ENCODE measurements at places on chromosomes 12 and 14. TPM values are rescaled to one million over a fixed set of nuclear protein-coding genes. Genes with fewer than 3 reads are reported as not detected.
A peak's percentile ranks its signal among the peaks of the same experiment; 100 is the strongest.

DNA sequence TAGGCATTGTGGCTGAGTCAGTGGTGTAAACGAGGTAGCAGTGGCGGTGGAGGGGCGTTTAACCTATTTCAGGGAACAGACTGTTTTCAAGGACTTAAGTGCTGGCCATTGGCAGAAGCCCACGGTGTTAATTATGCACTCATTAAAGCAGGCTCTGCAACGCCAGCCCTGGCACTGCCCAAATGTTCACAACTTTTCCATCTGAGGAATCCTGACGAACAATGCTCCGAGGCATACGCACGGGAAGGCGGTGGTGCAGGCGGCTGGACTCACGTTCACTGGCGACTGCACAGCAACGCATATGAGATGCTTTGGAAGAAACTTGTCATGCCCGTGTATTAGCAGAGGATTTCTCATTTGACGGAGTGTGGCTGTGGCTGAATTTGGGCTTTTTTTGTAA lies 70.6 kb upstream of the SLC24A4 start:
- no peak overlapping the region for H3K4me3 ChIP-seq
- H3K4me1 ChIP-seq, result no peaks in the 10 kb centered on the region
- no peaks in the 10 kb centered on the region for H3K36me3 ChIP-seq
- no peak overlapping the region for H3K27ac ChIP-seq
- peaks cover 21% of the 10 kb centered on the region for H3K27me3 ChIP-seq
- no peak for DNase-seq

DNA sequence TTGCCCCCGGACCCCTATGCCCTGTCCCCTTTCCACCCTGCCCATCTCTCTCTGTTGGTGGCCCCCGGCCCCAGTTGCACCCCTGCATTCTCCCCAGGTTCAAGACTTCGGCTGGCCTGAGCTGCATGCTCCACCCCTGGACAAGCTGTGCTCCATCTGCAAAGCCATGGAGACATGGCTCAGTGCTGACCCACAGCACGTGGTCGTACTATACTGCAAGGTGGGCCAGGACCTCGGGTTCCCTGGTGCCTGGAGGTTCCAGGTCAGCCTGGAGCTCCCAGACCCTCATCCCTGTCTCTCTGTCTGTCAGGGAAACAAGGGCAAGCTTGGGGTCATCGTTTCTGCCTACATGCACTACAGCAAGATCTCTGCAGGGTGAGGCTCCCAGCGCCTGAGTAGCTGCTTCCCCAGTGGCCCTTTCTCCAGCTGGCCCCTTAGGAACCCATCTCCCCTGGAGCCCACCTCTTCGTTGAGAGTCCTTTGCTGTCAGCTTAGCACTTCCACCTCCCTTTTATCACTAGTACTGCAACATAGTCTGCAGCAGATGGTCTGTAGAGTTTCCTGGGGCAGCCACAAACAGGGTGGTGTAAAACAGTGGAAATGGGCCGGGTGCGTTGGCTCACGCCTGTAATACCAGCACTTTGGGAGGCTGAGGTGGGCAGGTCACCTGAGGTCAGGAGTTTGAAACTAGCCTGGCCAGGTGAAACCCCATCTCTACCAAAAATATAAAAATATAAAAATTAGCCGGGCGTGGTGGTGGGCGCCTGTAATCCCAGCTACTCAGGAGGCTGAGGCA lies 5.8 kb downstream of the TNS2 start:
- H3K4me3 ChIP-seq, result no peak overlapping the region
- peaks cover 66% of the 10 kb centered on the region for H3K36me3 ChIP-seq
- DNase-seq, result no peak
- H3K4me1 ChIP-seq, result peaks cover 31% of the 10 kb centered on the region
- no peak overlapping the region for H3K27ac ChIP-seq

GRCh38 chr12:105590571-105590970 lies 260.1 kb downstream of the C12orf75 start:
- H3K4me3 ChIP-seq, result no peak overlapping the region
- H3K27ac ChIP-seq, result no peak overlapping the region
- no peaks in the 10 kb centered on the region for H3K36me3 ChIP-seq
- peaks cover 8% of the 10 kb centered on the region for H3K27me3 ChIP-seq
- no peak for DNase-seq

The TMPRSS12 gene
- not detected for total RNA-seq

DNA sequence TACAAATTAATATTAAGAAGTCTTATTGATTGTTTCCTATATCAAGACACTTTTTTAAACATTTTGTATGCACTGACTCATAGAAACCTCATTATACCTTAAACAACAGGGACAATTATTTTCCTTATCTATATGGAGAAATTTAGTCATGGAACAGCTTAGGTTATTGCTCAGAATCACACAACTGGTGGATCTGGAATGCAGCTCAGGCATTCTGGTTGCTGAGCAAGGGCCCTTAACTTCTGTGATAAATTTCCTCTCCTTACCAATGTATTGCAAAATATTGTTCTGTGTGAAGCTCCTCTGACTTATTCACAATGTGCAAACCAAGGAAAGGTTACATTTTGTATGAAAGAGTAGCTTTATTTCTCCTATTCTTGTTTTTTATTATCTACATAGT lies 817.8 kb downstream of the LRFN5 start:
- H3K27me3 ChIP-seq, result no peaks in the 10 kb centered on the region
- no peaks in the 10 kb centered on the region for H3K36me3 ChIP-seq
- no peak overlapping the region for H3K27ac ChIP-seq
- peak; percentile 24 for DNase-seq
- H3K4me3 ChIP-seq, result no peak overlapping the region

DNA sequence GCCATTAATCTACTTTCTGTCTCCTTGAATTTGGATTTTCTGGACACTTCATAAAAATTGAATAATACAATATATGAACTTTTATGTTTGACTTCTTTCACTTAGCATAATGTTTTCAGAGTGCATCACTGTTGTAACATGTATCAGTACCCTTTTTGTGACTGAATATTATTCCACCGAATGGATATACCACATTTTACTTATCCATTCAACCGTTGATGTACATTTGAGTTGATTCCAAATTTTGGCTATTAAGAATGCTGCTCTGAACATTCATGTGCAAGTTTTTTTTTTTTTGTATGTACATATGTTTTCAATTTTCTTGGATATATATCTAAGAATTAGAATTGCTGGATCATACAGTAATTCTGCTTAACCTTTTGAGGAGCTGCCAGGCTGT lies 43.2 kb downstream of the CPSF2 start:
- peaks cover 2% of the 10 kb centered on the region for H3K4me1 ChIP-seq
- H3K27ac ChIP-seq, result no peak overlapping the region
- H3K27me3 ChIP-seq, result no peaks in the 10 kb centered on the region
- peaks cover 18% of the 10 kb centered on the region for H3K36me3 ChIP-seq
- H3K4me3 ChIP-seq, result no peak overlapping the region
- DNase-seq, result no peak

GRCh38 chr12:3101309-3102024 lies 24.3 kb downstream of the TSPAN9 start:
- no peaks in the 10 kb centered on the region for H3K27me3 ChIP-seq

GRCh38 chr14:83085136-83085535 lies 1551.5 kb upstream of the SEL1L start:
- H3K27me3 ChIP-seq, result no peaks in the 10 kb centered on the region
- DNase-seq, result peak; percentile 13
- H3K36me3 ChIP-seq, result no peaks in the 10 kb centered on the region
- H3K27ac ChIP-seq, result no peak overlapping the region
- H3K4me1 ChIP-seq, result peaks cover 4% of the 10 kb centered on the region
